Epithelial cell of proximal tubule (primary cell): ENCODE measurements at places on chromosomes 1 and 21. TPM values are rescaled to one million over a fixed set of nuclear protein-coding genes. Genes with fewer than 3 reads are reported as not detected.

The MROH9 gene
- total RNA-seq = not detected in 2 replicates

DNA sequence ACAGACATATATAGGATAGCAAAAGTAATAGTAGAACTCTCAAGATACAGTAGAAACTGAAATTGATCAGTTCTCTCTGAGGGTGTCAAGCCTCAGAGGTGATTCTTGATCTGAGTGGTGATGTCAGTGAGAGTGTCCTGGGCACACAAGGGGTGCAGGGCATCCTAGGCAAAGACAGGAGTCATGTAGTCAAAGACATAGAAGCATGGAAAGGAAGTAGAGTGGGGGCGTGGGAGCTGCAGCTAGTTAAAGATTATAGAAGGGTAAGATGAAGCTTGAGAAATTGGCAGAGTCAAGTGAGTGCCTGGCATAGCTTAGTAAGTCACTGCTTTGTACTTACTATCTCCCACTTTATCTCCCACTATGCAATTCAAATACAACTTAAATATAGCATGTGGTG is 22.8 kb downstream of the CDC7 start:
- DNase-seq = peak; percentile 83

GRCh38 chr1:61569303-61569621 is 155.7 kb downstream of the TM2D1 start:
- DNase-seq = no peak

The CD84 gene
- not detected in 2 replicates for total RNA-seq

GRCh38 chr21:42847051-42847707 is 32.2 kb downstream of the WDR4 start:
- DNase-seq = no peak

- DNase-seq = no peak
Measured at GRCh38 chr1:12094180-12094579, 31.1 kb downstream of the TNFRSF8 start.

DNA sequence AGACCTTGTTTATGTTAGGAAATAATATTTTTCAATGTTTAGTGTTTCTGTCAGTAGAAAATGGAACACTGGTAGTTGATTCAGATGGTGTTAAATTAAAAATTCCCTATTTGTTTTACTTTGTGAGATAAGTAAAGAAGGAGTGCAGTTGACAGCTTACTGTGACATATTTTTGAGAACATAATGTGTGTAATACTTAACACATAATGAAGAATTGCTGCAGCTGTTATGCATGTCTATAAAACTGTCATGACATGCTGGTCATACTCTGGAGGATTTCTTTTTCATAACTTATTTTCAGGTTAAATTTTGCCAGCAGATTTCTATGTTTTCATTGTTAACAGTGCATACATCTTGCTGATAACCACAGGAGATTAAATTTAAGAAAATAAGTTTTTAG is 296.1 kb downstream of the CTH start:
- no peak for DNase-seq

GRCh38 chr1:36384542-36385409 is 948 bp downstream of the STK40 start:
- DNase-seq = no peak

DNA sequence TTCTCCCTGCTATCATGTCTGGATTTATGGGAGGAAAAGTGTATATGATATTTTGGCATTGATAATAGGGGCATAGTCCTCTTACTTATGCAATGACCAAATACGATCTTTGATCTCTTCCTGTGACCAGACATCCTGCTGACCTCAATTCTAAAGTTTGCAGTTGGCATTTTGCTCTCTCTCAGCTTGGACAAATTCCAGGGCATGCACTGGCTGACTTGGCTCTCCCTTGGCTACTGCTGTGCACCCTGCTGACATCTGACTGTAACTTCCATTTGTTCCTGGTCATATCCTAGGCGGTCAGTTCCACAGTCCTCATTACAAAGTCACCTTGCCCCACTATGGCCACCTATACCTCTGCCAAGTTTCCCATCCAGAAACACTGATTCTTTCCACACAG is 380.7 kb upstream of the NR5A2 start:
- DNase-seq = peak; percentile 20

DNA sequence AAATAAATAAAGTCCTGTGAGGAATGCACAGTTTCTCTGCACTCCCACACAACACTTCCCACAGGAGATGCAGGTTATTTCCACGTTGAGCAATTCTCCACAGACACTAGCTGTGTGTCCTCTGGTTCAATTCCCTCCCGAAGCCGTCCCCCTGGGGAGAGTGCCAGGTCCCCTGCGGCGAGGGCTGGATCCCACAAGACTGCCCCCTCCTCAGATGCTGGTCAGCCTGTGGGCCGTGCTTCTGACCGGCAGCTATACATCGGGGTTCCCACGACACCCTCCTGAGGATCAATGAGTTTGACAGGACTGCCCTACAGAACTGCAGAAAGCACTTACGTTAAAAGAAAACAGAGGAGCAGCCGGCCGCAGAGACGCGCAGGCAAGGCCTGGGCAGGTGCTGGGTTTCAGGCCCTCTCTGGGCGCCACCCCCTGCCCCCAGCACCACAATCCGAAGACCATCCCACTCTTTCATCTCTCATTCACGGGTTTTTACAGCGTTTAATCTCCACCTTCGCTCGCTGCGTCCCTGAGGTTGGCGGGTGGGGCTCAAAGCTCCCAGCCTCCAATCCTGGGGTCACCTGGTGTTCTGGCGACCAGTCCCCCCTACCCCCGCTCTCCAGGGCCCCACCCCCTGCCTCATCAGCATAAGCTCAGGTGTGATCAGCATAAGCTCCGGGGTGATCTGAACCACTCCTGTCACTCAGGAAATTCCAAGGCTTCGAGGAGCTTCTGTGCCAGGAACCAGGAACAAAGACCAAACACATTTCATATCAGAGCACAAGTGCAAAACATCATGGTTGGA is 9.3 kb downstream of the SLC35E2B start:
- DNase-seq = no peak

- no peak for DNase-seq
Measured at GRCh38 chr1:189315035-189315901, 1162.4 kb downstream of the BRINP3 start.

The CFAP74 gene
- total RNA-seq = not detected in 2 replicates

DNA sequence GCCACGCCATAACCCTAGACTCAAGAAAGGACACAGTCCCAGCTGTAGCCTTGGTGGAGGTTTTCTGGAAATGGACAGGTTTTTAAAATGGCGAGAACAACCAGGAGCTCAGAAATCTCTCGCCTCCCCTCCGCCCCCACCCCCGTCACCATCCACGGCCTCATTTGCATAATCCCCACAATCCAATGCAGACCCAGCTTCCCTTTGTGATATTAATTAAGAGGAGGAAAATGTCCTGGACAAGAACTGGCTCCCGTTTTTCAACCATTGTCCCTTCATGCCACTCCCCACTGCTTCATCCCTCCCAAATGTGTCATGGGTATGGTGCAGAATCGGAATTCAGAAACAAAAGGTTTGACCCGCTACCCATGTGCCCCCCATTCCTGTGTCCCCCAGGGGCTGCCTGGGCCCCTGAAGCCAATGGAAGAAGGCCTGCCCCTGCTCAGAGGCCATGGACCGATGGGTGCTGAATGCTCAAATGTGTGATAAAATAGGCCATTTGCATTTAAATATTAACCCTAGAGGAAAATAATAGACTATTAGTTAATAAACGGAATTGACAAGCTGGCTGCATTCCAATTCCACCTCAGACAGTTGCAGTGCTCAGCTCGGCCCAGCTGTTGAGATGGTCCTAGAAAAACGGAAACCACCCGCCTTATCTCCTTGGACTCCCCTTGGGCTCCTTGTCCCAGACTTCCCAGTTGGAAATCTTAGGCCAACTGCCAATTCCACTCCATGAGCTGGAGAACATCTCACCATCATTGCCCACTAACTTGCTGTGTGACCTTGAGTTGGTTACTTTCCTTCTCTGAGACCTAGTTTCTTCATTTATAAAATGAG is 10.7 kb upstream of the EPHB2 start:
- no peak for DNase-seq

GRCh38 chr1:114011796-114012195 is 32.5 kb downstream of the OLFML3 start:
- DNase-seq = no peak

- no peak for DNase-seq
Measured at GRCh38 chr1:155339515-155340097, 18.9 kb downstream of the RUSC1 start.

DNA sequence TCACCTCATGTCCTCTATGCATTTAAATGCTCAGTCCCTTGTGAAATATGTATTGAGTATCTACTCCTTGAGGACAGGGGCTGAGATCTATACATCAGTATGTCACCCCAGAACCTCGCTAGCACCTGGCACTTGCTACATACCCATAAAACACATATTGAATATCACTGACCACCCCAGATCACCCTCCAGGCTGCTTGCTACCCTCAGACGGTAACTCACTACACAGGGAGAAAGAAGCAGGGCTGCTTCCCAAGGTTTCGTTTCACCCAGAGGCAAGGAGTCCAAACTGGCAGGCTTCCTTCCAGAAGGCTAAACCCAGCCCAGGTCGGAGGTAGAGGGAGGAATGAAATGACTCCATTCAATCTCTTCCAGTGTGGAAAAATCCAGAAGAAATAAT is 8.5 kb downstream of the INKA2 start:
- no peak for DNase-seq

DNA sequence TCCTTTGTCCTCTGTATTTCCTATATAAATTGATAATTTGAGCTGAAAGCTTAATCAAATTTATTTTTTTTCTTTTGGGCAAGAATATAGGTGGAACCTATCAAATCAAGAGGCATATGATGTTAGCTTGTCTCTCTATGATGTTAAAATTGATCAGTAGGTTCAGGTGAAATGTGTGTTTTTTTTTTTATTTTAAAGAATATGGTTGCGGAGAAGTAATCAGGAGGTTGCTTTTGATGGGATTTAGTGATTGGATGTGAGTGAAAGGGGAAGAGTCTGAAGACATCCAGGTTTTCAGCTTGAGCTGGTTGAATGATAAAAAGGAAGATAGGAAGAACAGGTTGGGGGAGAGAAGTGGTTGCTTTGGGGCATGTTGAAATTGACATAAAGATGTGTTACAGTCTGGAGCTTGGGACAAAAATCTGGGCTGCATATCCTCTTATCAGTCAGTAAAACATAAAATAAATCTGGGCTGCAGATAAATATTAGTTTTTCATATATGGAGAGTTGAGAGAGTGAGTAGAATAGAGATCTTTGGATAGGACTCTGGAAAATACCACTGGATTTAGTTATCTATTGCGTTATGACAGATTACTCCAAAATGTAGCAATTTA is 5.1 kb downstream of the OSBPL9 start:
- no peak for DNase-seq

DNA sequence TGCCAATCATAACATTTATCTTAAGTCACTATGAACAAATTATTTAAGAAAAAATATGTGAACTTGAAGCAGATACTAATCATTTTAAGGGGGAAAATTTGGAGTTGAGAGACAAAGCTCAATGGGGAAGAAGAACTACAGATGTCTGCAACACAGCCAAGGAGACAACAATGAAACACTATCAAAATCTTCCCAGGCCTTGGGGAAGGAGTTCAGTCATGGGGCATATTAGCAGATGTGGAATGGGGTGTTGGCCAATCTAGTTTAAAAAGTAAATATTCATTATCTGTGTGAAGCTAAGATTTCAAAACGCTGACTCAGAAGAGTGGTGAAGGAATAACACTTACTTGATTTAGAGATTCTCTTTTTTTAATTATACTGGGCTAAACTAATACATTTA is 671.6 kb upstream of the ZP4 start:
- DNase-seq = no peak

DNA sequence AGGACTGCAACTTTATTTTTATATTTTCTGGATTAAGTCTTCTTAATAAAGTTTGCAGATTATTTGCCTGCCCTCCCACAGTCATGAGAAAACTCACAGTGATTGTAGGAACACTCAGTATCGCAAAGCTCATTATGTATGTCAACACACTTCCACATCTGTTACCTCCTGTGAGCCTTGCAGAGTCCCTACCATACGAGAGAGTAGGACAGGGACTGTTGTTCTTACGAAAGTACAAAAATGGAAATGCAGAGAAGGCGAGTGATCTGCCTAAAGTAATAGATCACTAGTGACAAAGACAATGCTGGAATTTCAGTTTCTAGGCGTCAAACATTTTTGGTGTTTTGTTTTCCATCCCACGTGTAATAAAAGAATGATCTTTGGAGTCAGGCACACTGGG is 131.7 kb downstream of the SYT2 start:
- no peak for DNase-seq

GRCh38 chr1:179921472-179921871 is 33.1 kb upstream of the CEP350 start:
- DNase-seq = no peak
